ENCODE measurements at places on chromosomes 5 and 9.

DNA sequence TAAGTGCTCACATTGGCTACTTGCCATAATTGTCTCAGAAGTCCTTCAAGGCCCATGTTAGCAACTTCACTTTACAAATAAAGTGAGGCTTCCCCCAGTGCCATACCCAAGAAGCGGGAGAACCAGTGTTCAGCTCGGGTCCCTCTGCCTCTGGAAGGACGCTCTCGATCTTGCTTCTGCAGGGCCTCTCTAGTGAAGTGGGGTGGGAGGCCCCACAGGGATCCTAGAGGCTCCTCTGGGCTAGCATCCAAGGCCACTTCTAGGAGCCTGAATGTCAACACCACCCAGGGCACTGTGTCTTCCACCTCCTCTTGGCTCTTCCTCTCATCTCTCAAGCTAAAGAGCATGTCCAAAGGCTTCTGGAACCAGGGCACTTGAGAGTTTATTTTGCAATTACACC is 282.5 kb downstream of the GADD45G start:
- no peak for DNase-seq

DNA sequence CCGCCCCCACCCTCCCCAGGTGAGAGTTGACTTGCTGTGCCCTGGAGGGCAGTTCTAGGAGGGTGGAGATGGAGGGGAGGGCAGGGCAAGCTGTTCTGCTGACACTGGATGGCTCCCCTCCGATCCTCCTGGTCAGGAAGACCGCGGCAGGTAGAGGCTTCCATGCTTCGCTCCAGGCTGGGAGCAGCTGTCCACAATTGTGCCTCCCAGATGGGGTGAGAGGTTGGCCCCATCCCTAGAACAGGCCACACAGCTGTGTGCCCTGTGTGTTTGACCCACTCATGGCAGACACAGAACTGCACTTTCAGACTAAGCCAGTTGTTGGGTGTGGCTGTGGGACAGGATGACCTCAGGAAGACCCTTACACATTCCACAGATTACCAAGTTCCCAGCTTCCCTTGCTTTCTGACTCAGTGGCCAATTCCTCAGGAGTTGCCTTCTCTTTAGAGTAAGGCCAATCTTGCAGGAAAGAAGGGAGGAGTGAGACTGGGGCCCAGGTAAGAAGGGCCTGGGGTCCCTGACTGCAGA is 72.1 kb upstream of the HSPA9 start:
- DNase-seq, result no peak

GRCh38 chr5:131288328-131288727 is 24.5 kb downstream of the CDC42SE2 start:
- no peak for DNase-seq

- DNase-seq, result no peak
Observed at GRCh38 chr9:120186276-120186675, 393.7 kb downstream of the CDK5RAP2 start.

DNA sequence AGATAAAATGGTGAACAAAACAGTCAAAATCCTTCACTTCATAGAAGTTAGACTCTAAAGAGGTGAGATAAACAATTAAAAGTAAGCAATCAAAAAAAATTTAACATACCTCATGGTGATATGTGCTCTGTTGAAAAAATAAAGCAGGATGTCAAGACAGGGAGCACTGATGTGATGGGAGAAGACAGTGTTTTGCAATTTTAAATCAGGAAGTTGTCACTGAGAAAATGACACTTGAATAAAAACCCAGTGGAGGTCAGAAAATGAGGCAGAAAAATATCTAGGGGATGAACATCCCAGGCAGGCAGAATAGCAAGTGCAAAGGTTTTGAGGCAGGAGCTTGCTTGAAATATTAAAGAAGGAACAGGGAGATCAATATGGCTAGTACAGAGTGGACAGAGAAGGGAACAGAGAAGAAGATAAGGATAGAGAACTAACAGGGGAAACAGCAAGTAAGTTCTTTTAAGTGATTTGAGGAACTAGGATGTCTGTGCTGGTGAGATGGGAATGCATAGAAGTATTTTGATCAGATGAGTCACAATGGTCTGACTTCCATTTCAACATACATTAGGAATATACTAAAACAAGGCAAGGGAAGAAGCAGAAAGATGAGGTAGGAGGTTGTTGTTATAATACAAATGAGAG is 130.4 kb downstream of the CHSY3 start:
- no peak for DNase-seq

DNA sequence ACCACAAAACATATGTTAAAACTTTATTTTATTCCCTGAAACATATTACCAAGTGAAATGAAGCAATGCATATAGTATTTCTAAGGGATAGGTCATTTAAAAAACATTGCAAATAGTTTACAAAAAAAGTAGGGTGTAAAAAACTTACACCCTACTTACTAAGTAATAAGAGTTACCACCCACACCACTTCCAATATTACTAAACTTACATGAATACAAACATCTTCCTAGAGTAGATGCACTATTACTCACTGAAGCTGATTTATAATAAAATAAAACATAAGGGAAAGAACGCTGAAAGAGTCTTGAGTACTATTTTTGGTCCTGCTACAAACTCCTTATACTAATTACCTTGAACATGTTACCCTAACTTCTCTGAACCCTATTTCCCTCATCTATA is 289.4 kb downstream of the HINT1 start:
- DNase-seq, result no peak

GRCh38 chr9:18795947-18796671 is 236.9 kb downstream of the SAXO1 start:
- DNase-seq, result no peak

GRCh38 chr5:90813392-90813791 is 254.8 kb downstream of the ADGRV1 start:
- no peak for DNase-seq

DNA sequence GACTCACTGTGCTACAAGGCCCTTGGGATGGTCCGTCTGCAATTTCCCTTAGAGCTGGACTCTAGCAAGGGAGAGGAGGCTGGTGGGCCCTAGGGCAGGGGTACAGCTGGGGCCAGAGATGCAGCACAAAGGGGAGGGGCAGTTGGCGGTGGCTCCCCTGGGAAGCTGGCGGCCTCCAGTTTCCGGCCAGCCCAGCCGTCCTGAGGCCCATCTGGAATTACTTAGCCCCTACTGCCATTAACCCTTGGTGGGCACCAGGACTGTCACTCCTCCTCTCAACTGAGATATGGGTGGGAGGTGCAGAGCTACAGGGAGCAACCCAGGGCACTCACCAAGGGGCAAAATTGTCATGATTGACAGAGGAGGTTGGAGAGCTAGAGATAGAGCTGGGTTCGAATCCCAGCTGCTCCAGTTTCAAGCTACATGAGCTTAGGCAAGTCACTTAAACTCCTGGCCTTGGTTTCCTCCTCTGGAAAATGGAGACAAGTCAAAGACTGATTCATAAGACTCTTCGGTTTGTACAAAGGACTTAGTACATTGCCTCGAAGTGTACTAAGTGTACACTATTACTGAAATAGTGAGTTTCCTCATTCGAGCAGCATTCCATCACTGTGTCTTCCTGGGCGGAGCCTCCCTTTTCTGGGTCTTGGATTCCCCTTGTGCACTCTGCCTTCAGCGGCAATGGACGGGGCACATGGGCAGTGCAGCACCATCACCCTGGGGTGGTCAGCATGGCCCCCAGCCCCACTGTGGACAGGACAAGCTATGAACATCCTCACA is 2.7 kb upstream of the PDGFRB start:
- DNase-seq, result no peak

GRCh38 chr5:142869886-142870285 is 99.7 kb downstream of the ARHGAP26 start:
- DNase-seq, result no peak

DNA sequence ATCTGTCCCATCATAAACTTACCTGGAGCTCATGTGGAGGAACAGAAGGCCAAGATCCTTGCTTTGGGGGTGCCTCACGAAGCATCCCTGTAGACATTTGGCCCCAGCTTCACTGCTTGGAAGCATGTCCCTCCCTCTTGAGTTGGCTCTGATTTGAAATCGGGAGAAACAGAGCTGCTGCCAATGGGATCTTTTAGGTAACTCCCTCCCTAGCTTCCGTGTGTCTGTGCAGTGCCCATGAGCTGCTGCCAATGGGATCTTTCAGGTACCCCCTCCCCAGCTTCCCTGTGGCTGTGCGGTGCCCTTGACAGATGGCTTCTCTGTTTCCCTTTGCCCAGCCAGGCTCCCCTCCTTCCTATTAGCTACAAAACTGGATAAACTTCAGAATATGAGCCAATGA is 178.0 kb downstream of the NR3C1 start:
- DNase-seq, result no peak

DNA sequence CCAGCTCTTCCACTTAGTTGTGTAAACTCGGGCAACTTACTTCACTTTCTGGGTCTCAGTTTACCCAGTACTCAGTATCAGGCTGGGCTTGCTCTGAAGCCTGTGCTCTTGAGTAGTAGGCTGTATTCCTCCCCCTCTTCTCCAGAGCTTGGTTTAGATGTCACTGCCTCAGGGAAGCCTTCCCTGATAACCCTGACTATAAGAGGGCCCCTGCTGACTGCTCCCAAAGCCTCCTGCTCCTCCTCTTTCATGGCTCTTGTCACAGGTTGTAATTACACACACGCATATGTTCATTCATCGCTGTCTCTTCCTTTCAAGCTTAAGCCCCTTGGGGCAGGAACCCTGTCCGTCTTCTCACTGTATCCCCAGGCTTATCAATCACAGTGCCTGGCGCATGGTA is 140.2 kb downstream of the RGS3 start:
- no peak for DNase-seq

- no peak for DNase-seq
Observed at GRCh38 chr5:98121036-98121936, 652.2 kb upstream of the RGMB start.

GRCh38 chr5:149775785-149776184 is 45.7 kb downstream of the PPARGC1B start:
- DNase-seq, result peak; percentile 69

- DNase-seq, result no peak
Observed at GRCh38 chr5:163440954-163441353, 3.6 kb downstream of the CCNG1 start.

DNA sequence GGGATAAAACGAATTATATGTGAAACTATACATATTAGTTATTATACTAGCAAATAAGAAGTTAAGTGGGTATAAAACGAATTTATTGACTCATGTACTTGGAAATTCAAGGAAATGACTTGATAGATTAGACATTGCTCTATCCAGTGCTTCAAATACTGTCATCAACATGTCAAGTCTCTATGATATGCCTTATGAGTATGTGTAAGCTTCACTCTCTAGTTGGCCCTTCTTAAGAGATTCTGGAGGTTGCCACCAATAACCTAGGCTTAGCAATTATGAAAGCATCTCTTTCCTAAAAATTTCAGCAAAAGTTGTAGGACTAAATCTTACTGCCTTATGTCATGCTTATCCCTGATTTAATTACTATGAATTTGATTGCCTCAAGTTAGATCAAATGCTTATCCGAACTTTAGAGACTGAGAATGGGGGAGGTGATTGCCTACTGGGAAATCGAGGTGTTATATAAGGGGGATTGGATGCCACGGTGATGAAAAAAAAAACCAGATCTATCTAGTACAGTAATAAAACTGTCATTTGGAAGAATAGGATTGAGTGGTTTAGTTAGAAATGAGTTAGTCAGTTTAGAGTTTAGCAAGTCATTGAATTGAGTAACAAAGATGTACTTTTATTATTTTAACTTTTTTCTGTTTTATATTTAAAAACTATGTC is 46.9 kb downstream of the CSNK1G3 start:
- no peak for DNase-seq

DNA sequence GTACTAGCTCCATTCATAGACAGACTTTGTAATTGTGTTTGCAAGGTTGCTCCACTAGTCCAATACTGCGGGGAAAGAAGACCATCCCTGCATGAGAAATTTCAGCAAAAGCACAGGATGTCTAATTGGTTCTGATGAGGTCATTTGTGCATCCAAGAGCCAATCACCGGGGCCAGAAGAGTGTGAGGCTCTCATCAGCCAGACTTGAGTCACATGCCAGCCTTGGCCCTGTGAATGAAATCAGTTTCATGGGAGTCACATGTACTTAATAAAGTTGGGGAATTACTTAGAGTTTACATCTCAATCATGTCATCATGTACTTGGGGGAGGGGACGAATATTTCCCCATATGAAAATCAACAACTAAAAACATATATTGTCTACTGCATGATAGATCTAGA is 1236.0 kb downstream of the MAT2B start:
- DNase-seq, result no peak

DNA sequence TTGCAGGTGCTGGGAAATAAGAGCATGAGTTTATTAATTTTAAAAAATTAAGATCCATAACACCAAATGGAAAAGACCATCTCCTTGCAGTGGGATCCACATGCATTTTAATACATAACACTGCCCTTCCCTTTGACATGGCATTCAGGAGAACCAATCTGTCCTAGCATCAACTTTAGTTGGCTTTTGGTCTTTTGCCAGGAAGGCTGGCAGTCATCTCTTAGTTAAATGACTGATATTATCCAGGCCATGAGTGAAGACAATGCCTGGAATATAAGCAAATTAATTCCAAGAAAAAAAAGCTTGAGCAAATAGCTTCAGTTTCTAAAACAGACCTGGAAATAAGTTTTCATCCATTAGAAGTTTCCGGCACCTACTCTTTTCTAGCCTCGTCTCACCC is 55.1 kb upstream of the OTULINL start:
- DNase-seq, result no peak
